ENCODE measurements at places on chromosomes 12 and 14.

DNA sequence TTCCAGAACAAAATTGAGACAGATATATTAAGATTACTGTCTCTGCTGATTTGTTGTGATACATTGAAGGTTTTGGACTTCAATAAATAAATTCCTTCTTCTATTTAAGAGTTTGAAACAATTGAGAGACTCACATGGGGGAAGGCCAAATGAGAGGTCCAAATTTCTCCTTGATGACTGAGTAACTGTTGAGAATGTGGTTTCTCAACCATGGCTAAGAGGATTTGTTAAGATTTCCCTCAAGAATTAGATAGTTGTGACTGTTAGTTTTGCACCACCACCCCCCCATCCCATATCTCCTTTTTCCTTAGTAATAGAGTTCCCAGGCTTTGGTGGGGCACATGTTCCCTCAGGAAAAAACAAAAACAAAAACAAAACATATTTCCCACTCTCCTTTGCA is 47.7 kb upstream of the IGF1 start:
- no peak for DNase-seq

GRCh38 chr12:85509857-85510256 is 229.8 kb downstream of the ALX1 start:
- no peak for DNase-seq

- no peak for DNase-seq
Observed at GRCh38 chr12:23560611-23561010, 388.9 kb downstream of the SOX5 start.

DNA sequence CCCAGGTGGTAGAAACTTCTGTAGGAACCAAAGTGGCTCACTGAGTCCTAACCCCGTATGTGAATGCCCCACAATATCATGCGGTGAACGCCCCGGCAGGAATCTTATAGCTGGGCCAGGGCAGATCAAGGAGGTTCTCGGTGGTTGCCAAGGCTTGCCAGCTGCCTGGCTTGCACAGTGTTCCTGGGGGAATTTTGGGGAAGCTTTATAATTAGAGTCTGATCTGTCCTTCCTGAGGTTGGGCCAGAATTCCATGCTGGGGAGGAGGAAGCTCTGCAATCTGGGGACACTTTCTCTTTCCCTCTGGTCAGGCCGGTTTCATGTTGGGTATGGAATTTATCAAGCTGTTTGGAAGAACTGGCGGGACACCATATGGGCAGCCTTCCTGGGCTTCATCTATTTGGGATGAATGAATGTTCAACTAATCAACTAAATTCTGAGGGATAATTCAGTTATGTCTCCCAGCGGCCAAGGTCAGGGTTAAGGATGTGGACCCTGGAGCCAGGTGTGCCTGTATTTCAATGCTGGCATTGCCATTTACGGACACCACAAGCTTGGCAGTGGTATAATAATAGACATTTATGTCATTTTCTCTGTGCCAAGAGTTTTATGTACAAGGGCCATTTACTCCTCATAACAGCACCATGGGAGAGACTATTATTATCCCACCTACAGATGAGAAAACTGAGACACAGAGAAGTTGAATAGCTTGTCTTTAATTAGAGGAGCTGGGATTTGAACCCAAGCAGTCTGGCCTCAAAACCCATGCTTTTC is 54.3 kb downstream of the SVOP start:
- no peak for DNase-seq

DNA sequence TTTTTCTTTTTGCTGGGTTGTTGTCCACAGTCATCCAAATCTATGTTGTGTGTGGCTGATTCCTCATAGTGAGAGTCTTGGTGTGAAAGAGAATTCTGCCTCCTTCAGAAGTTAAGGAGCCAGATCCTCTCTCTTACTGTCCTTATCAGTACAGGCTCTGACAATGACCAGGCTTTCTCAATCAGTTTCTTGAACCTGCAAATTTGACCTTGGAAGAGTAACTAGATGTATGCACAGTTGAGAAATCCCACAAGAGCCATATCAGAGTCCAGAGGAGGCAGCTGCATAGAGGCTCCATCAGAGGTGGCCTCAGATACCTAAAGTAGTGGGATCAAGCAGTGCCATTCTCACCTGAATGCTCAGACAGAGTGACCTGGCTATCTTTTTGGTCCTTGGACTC is 5.5 kb upstream of the GALC start:
- no peak for DNase-seq

- no peak for DNase-seq
Observed at GRCh38 chr12:52260361-52261207, 13.9 kb upstream of the KRT86 start.

GRCh38 chr12:12693111-12693671 is 2.8 kb downstream of the GPR19 start:
- DNase-seq: no peak

GRCh38 chr12:26857465-26858176 is 24.6 kb upstream of the ITPR2 start:
- no peak for DNase-seq

GRCh38 chr12:110007881-110008280 is 8.7 kb downstream of the ANKRD13A start:
- DNase-seq: no peak

DNA sequence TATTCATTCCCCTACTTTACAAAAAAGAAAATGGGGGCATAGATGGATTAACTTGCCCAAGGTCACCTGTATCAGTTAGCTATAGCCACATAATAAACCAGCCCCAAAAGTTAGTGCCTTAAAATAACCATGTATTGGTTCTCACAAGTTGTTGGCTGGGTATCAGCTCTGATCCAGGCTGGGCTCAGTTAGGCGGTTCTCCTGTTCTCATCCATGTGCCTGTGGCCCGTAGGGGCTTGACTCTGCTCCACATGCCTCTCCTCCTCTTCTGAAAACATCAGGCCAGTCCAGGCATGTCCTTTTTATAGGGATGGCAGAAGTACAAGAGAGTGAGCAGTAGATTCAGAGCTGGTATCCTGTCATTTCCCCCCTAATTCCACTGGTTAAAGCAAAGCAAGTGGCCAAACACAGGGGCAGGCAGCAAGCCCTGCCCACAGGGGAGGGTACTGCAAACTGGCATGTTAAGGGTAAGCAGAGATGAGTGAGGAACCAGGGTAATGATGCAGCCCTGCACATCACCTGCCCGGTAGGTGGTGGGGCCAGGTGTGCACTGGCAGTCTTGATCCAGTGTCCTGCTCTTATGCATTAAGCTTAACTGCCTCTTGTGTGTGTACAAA is 47.9 kb upstream of the TUNAR start:
- no peak for DNase-seq

DNA sequence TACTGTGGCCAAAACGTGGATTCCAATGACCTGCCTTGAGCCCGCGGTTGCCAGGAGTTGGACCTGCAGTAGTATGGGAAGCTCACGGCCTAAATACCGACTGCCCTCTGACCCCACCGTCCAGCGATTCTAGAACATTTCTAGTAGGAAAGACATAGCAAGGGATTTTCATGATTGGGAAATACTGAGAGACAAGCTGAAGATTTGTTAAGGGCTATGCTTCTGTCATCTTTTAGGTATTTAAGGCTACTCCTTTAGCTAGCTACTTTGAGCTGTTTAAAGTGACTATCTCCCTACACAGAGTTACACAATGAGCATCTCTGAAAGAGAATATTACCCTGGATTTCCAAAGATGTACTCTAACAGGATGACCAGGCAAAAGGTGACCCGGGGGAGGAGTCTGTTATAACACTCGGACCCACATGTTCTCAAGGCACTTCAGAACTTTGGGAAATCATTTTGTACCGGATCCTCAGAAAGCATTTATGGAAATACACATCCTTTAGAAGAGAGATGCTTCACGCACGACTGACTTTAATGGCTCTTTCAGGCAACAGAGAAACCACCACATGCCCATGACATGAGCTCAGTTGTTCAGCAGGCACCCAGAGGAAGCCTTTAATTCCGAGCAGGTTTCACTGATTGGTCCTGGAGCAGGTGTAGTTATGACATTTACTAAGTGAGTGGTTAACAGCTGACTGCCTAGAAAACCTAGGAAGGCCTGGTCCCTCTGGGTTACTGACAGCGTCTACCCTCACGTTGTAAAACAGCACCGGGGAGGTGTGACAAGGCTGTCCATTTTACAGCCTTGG is 4.2 kb downstream of the BAG5 start:
- DNase-seq: peak; percentile 89

DNA sequence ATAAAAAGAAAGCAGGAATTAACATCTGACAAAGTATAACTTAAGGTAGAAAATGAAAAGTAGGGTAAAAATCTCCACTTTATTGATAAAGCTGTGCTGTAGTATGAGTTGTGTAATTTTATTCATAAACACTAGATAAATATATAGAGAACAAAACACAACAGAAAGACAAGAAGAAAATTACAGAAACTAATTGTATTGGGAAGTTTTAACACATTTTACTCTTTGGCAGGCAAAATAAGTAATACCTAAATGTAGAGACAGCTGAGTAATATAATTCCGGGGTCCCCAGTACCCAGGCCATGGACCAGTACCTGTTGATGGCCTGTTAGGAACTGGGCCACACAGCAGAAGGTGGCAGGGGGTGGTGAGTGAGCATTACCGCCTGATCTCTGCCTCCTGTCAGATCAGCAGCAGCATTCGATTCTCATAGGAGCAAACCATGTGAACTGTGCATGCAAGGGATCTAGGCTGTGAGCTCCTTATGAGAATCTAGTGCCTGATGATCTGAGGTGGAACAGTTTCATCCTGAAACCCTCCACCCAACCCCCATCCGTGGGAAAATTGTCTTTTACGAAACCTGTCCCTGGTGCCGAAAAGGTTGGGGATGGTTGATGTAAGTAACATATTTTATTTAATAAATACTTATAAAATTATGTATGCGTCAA is 84.4 kb upstream of the ETV6 start:
- DNase-seq: no peak

DNA sequence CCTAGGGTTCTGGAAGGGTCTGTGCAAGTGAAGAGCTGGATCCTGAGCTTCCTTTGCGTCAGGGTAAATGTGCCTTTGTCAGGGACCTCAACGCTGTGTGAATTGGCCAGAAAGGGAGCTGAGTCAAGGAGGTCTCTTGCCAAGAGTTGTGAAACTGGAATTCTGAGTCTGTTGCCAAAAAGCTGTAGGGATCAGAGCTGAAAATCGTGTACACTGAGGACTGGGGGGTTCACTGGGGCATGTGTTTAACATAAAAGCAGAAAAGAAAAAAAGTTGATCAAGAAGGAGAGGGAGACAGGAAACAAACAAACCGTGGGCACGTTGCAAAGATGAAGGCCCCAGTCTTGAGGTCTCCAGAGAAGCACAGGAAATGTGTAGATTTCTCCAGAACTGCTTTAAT is 1081.5 kb downstream of the VRK1 start:
- DNase-seq: no peak

DNA sequence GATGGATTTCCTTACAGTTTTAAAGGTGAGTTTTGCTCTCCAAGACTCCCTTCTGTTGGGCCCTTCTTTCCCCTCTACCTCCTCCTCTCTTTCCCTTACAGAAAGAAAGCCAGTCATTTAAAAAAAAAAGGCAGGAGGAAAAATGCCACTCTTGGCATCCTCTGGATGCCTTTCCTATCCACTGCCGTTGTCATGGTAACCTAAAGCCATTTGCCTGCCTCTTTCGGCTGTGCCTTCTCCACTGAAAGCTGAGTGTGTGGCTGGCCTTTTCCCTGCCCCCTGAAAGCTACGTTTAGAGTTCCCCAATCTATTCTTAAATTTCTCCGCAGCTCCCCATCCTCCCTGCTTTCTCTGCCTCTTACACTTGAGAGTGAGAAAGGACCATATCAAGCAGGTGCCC is 67.1 kb downstream of the TUNAR start:
- DNase-seq: no peak

DNA sequence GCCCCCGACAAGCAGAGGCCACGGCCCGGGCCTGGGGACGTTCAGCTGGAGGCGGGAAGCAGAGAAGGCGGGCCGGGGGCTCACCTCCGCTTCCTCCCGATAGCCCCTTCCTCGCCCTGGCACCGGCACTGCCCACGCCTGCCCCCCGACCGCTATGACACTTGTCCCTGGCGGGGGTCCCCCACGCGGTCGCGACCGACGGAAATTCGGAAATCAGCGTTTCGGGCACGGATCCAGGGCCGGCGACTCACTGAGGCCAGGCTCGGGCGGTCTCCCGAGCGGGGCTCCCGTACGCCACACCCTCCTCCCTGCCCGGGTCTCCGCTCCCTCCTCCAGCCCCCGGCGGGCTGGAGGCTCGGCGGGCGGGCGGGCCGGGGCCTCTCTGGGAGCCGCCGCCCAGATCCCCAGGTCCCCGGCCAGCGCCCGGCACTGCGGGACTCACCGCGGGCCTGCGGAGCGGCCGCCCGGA is 581 bp downstream of the PITPNM2 start:
- DNase-seq: no peak

DNA sequence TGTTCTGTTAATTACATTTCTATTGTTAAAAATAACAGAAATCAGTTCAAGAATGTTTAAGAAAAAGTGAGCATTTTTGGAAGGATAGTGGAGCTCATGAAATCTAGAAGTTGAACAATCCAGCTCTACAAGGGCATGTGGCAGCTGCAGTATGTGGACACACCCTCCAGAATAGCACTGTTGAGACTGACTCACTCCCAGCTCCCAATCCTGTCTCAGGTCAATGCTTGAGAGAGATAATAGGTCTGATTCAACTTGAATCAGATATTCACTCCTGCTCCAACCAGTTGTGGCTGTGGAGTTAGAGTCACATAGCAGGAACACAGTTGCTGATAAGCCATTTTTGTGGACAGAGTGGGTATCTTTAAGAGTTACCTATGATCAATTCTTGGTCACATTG is 113.0 kb upstream of the NTF3 start:
- no peak for DNase-seq

- DNase-seq: no peak
Observed at GRCh38 chr12:118145113-118145797, 9.3 kb downstream of the PEBP1 start.

- no peak for DNase-seq
Observed at GRCh38 chr12:123056053-123056452, 75.6 kb downstream of the ARL6IP4 start.

- no peak for DNase-seq
Observed at GRCh38 chr12:71848212-71848611, 8.7 kb downstream of the TBC1D15 start.

- DNase-seq: no peak
Observed at GRCh38 chr14:46279327-46279726, 372.3 kb downstream of the RPL10L start.

GRCh38 chr12:100858656-100859055 is 64.1 kb downstream of the ANO4 start:
- no peak for DNase-seq

DNA sequence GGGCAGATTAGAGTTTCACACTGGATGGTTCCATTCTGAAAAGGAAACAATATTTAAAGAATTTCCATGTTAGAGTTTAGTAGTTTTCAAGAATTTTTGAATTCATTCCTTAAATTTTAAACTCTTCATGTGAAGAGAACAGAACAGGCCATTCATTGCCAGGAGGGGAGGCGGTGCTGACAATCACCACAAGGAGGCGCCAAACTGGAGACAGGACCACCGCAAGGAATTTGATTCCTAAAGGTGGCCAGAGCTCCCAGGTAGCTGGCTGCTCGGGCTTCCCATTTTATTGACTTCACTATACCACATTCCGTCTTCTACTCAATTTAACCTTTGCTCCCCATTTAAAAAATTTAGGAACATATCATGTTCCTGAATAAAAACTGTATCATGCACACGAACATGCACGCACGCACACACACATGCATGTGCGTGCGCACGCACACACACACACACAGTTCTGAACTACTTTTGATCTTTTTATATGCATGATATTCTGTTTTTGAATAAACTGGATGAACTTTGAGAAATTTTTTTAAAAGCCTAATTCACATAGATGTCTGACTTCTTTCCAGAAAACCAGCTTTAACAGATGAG is 101.2 kb downstream of the NELL2 start:
- DNase-seq: no peak

GRCh38 chr12:105748806-105749600 is 389.8 kb downstream of the NUAK1 start:
- no peak for DNase-seq
